Natural killer cell treated with Interleukin-12 subunit alpha and Interleukin-12 subunit beta and Interleukin-15 and Interleukin-18, amount 100 ng/mL, for 72 hours (primary cell): ENCODE measurements at places on chromosomes 3 and 15. TPM values are rescaled to one million over a fixed set of nuclear protein-coding genes. Genes with fewer than 3 reads are reported as not detected.

DNA sequence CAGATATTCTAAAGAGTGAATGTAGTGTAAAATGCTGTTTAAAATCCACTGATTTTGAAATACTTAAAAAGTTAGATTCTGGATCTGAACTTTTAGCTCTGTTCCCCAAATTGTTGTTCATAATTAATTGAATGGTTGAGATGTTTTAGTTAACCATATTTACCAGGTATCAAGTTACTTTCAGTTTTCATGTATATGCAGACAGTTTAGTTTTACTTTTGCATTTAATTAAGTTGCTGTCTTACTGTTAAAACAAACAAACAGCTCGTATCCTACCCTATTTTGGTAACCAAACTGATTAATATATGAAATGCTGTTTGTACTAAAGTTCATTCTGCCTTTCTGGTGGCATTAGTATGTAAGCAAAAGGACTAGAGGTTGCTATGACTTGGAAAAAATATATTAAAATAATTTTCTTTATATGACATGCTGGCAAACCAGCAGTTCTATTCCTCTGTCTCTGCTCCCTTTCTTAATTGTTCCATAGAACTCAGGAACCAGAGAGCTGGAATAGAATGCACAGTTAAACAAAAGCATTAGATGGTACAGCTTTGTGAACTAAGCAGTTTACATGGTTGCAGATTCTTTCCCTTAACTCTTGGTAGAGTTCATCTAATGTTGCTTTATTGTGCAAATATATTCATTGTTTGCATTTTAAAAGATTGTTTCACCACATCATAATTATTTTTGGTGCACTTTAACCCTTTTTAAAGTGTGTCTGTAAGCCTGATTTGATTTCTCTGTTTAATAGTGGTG lies 39.5 kb upstream of the SCAANT1 start:
- no peak for DNase-seq

Gene WDR93
- total RNA-seq = not detected

DNA sequence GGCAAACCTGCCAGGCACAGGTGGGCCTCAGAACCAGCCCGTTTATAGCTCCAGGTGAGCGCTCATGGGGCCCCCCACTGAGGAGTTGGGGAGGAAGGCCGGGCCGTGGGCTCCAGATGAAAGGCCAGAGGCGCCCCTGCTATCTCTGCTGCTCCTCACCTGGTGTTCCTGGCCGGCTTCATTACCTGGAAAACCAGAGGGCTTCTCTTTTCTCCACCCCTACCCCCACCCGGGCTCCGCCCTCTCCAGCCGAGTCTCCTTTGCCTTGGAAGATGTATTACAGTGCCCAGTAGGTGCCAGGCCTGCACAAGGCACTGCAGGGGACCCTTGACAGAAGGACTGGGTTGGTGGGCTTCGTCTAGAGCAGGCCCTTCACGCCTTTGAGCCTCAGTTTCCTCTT lies 111.4 kb downstream of the WNT7A start:
- no peak for DNase-seq

GRCh38 chr3:13111873-13112520 lies 38.8 kb upstream of the IQSEC1 start:
- no peak for DNase-seq

Gene CCDC39
- total RNA-seq = not detected

DNA sequence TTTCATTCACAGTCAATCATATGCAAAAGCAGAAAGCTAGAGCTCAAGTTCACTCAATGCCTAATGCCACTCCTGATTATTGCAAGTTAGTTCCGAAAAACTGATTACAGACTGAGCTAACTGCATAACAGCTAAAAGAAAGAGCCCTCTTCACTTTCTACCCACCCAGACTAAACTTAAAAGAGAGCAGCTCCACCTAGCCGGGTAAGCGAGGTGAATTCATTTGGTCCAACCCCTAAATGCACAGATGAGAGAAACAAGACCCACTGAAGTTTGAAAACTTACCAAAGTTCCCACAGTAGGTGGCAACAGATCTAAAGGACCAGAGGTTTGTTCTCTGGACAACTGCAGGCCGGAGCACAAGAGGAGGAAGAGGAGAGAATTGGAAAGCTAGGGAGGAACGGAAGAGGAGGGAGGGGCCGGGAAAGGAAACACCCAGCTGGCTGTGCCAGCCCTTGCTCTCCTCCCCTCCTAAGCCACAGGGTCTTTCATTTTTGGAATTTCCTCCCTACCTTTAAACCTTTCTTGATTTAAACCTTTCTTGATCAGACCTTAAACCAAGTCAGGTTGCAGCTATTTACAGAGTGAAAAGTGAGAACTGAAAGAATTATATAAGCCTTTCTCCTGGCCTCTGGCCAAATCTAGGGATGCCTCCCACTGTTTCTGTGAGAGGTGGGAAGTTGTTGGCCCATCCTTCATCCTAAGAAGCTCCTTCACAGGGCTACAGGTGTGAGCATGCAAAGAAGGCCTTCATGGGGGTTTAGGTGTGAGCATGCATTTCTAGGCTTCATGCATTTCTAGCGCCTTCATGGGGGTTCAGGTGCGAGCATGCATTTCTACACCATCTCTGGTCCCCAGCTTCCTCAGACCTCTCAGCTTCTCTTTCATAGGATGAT lies 114.7 kb upstream of the LMOD3 start:
- DNase-seq = no peak

DNA sequence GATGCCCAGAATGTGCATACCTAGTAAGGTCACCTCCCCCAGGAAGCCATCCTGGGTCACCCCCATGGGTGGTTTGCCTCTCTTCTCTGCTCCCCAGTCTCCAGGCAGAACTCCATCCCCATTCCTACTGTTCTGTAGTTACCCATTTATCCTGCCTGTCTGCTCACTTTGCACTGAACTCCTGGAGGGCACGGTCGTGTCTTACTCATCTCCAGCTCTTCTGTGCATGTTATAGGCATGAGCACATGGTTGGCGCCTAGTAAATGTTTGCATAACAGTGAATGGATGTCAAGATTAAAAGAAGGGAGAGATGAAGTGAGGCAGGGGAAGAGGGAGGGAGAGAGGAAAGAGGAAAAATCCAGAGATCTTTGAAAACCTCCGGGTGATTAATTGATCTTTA lies 208.4 kb upstream of the TRIM42 start:
- no peak for DNase-seq

DNA sequence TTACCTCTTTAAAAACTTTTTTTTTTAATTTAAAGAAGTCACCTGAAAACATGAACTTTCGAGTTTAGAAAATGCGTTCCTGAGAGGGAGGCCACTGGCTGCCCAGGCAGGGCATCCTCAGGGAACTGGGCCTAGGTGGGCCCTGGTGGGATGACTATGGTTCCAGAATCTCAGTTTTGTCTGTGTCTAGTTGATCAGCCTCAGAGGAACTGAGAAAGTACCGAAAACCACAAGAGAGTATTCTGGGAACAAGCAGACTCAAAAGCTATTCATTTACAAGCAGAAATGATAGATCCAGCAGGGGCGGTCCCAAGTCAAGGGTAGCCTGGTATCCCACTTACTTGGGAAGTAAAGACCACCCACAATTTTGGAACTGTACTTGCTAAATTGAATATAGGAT lies 10.5 kb downstream of the WWTR1 start:
- DNase-seq = no peak

DNA sequence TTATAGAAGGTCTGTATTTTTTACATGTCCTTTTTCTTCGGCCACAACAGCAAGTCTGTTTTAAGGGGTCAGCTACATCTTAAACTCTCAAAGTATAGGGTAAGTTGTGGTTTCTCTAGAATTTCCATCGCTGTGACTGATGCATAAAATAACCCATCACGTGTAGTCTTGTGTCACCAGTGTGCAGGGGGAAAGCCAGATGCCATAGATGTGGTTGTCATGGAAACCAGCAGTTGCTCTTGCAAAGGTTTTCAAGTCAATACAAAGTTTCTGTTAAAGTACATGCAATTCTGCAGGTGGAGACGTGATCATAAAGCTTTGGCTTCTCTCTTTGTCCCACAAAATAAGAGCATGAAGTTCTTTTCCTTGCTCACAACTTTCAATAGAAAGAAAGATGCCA lies 210.3 kb upstream of the ONECUT1 start:
- no peak for DNase-seq

GRCh38 chr3:53547327-53547726 lies 52.9 kb downstream of the CACNA1D start:
- no peak for DNase-seq

GRCh38 chr3:62873761-62874710 lies 1.2 kb downstream of the CADPS start:
- no peak for DNase-seq

Gene ERICH6
- total RNA-seq = not detected

Gene TIMP4
- total RNA-seq = not detected

DNA sequence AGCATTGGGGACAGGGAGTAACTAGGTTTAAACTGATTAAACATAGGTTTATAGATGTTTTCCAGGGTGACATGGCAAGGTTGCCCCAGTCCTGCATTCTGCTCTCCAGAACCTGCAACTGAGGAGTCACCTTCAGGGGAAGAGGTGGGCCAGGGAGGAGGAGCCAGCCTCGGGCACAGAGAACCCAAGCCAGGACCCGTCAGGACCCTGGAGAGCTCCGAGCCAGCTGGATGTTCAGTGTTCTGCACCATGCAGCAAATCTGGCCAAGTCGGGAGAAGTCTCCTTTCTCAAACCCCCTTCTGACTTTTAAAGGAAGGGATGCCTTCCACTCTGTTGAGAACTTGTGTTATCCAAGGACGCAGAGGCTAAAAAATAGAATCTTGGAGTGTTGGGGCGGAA lies 62.1 kb upstream of the SLC6A11 start:
- no peak for DNase-seq

- DNase-seq = no peak
Observed at GRCh38 chr3:120875989-120876388, 32.0 kb upstream of the STXBP5L start.
